ENCODE measurements at places on chromosomes 13 and 19. TPM values are rescaled to one million over a fixed set of nuclear protein-coding genes. Genes with fewer than 3 reads are reported as not detected.

NOTCH3 gene
- not detected for total RNA-seq

BEST2 gene
- not detected for total RNA-seq

KLHL1 gene
- total RNA-seq: not detected

CATSPERD gene
- total RNA-seq: not detected

LDLR gene
- 65.6 TPM for total RNA-seq

MEIS3 gene
- total RNA-seq: not detected

ZNF578 gene
- total RNA-seq: 0.73 TPM

SSC5D gene
- 0.63 TPM for total RNA-seq

MIR17HG gene
- total RNA-seq: 35.4 TPM

ZNF737 gene
- 9.0 TPM for total RNA-seq

Measured in activated CD8-positive, alpha-beta memory T cell treated with anti-CD3 and anti-CD28 coated beads for 36 hours (primary cell).